Stimulated activated CD4-positive, alpha-beta T cell treated with anti-CD3 and anti-CD28 coated beads, Interleukin-1b, Interleukin-23, amount 100 ng/mL, for 4 hours (primary cell): ENCODE measurements at places on chromosomes 13 and 19.

GRCh38 chr19:9406798-9407352 is 28.5 kb downstream of the ZNF266 start:
- peak; percentile 48 for DNase-seq

GRCh38 chr13:101454767-101455166 is 2.3 kb downstream of the ITGBL1 start:
- no peak for DNase-seq

DNA sequence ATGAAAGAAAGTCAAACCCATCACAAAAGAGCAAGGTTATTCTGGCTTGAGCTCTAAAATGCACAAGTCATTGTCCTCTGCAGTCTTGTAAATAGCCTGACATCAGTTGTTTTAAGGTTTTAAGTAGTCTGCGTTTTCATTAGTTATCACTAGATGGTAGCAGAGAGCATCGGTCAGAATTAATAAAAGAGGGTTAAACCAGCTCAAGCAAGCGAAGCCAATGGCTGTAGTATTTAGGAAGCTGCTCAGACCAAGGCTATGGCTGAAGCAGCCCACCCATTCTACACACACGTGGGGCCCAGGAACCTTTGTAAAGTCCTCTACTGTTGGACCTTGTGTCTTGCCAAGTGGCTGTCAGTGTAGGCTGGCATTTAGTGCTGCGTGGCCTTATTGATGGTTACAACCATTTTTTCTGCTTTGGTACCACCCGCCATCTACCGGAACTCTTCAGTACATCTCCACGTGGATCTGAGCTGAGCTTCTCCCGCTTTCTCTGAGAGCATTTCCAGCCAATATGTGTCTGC is 13.3 kb upstream of the ZNF57 start:
- no peak for DNase-seq

DNA sequence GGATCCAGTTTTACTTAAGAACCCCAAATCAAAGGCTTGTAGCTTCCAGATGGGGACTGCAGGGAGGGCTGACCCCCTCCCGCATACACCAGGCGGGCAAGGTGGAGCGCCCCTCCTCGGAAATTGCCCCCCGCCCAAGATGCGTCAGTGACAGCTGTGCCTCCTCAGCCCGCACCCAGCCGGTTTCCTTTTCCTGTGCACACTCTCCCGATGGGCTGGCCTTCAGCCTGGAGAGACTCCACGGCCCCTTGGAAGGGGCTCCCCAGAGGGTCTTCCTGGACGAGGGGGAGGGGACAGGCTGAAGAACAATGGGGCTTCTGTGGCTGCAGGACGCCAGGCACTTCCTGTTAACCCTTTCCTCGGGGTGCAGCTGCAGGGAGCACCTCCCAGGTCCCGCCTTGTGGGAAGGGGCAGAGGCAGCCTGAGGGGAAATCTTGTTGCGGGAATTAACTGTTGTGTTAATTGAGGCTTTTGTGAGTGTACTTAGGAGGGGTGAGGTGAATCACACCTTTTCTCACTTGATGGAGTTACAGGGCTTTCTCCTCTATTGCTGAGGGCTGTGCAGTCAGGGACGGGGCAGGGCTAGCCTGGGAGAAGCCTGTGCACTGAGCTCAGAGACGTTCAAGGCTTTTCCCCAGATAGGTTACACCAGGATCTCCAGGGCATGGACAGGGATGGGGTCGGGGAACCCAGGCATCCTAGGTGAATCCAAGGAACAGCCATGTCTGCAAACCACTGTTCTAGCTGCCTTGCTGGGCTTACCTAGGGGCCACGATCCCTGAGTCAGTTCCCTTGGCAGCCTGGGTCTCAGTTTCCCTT is 14.3 kb downstream of the IER2 start:
- peak; percentile 22 for DNase-seq

DNA sequence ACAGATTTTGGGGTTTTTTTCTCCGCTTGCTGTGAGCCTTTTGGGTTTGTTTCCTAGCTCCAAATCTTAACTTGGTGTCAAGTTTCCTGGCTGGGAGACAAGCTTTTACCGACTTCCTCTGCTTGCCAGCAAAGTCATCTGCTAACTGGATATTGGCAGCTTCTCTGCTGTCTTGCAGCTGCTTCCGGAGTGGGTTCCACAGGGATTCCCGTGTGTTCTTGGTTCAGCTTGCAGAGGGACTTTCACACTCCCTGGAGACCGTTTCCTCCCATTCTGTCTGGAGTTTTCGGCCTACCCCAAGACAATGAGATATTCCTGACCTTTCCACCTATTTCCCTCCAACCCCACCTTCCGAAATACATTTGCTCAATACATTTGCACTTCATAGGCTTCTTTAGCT is 2.2 kb upstream of the COLGALT1 start:
- no peak for DNase-seq

DNA sequence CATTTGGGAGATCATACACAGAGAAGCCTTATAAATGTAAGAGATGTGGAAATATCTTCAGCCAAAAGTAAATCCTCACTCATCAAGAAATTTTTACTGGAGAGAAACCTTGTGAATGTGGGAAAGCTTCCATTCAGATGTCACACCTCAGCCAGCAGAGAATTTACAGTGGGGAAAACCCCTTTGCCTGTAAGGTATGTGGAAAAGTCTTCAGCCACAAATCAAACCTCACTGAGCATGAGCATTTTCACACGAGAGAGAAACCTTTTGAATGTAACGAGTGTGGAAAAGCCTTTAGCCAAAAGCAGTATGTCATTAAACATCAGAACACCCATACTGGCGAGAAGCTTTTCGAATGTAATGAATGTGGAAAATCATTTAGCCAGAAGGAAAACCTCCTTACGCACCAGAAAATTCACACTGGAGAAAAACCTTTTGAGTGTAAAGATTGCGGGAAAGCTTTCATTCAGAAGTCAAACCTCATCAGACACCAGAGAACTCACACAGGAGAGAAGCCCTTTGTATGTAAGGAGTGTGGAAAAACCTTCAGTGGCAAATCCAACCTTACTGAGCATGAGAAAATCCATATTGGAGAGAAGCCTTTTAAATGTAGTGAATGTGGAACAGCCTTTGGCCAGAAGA is 21.5 kb downstream of the ZNF146 start:
- no peak for DNase-seq

GRCh38 chr13:104357672-104358354 is 1291.6 kb upstream of the SLC10A2 start:
- no peak for DNase-seq

DNA sequence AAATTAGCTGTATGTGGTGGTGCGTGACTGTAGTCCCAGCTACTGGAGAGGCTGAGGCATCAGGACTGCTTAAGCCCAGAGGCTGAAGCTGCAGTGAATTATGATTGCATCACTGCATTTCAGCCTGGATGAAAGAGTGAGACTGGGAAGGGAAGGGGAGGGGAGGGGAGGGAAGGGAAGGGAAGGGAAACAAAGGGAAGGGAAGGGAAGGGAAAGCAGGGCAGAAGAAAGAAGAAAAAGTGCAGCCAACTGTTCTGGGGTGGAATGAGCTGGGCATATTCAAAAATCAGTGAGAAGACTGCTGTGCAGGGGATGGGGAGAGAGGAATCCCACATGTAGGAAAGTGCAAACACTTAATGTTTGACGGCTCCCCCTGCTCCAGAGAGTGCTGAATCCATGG is 905.5 kb downstream of the UQCRFS1 start:
- DNase-seq, result no peak

GRCh38 chr19:16042533-16043085 is 33.7 kb upstream of the TPM4 start:
- DNase-seq, result no peak

- no peak for DNase-seq
These were observed 719.8 kb downstream of the SLITRK1 start for GRCh38 chr13:83162493-83162892.

DNA sequence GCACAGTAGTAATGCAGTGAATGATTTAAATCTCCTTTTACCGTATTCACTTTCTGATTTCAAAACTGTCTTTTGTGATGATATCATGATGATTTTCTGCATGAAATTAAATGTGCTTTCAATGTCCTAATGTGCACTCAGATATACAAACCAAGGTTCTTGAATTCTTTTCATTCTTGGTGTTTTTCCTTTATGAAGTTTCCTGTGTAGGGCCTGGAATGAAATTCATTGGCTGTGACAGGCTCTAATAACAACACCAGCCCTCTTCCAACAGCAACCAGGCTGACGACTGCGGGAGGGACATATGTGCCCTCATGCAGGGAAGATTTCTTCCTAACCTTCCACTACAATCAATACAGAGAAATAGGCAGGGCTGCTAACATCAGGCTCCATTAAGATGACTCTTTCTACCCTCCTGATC is 1052.0 kb downstream of the DIAPH3 start:
- no peak for DNase-seq

DNA sequence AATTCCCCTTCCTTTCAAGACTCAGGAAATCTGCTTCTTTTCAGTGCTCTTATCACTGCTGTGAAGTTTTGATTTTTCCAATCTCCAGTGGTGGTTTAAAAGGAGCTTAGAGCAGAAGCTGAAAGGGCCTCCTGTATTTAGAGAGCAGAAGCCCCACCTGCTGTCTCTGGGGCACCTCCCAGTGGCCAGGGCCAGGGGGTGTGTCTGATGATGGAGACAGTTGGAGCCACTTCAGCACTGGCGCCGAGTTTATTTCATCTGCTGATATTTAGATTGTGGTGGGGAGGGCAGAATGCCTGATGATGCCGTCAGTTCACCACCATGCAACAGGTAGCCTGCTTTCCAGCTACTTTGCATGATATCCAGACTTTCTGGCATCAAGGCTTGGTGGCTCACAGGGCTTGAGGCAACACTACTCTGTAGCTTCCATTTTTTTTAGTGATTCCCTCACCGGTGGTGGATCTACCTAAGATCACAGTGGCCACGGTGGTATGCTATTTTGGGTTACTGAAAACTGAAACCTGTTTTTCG is 371.9 kb downstream of the KCNRG start:
- no peak for DNase-seq

DNA sequence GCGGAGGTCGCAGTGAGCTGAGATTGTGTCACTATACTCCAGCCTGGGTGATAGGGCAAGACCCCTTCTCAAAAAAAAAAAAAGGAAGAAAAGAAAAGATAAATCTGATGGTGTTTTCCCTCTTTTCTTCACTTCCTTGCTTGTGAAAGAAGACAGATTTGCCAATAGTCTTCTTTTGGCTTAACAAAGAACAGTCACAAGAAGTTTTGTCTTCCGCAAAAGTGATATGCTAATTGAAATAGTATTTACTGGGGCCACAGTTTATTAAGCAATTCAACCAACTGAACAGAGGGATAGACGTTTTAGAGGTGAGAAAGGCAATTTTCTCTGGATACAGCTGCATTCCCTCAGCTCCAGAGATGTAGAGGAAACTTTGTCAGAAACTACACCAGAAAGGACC is 22.9 kb upstream of the PLAUR start:
- no peak for DNase-seq

DNA sequence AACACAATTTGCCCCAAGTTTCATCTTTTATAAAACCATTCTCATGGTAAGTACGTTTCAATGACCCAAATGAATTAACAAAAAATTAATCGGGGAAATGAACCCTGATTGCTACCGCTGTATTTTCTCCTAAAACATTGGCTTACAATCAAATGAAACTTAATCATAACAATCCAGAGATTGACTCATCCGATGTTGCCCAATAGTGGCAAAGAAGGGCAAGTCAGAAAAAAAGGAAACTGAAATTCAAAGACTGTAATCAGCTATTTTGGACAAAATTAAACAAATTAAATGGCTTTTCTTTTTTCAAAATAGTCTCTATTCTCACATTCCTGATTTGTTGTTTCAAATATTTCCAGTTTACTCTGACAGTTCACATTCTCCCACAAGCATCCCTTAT is 3.9 kb upstream of the ACOD1 start:
- DNase-seq, result no peak

DNA sequence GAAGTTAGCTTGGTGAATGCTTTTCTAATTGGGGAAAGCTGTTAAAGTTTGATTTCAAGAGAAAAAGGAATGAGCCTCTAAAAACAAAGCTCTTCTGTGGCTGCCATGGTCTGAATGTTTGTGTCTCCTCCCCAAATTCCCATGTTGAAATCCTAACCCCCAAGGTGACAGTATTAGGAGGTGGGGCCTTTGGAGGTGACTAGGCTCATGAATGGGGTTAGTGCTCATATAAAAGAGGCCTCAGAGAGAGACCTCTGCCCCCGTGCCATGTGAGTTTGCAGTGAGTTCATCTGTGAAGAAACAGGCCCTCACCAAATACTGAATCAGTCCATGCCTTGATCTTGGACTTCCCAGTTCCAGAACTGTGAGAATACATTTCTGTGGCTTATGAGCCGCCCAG is 56.5 kb downstream of the ARHGEF7 start:
- DNase-seq, result no peak

DNA sequence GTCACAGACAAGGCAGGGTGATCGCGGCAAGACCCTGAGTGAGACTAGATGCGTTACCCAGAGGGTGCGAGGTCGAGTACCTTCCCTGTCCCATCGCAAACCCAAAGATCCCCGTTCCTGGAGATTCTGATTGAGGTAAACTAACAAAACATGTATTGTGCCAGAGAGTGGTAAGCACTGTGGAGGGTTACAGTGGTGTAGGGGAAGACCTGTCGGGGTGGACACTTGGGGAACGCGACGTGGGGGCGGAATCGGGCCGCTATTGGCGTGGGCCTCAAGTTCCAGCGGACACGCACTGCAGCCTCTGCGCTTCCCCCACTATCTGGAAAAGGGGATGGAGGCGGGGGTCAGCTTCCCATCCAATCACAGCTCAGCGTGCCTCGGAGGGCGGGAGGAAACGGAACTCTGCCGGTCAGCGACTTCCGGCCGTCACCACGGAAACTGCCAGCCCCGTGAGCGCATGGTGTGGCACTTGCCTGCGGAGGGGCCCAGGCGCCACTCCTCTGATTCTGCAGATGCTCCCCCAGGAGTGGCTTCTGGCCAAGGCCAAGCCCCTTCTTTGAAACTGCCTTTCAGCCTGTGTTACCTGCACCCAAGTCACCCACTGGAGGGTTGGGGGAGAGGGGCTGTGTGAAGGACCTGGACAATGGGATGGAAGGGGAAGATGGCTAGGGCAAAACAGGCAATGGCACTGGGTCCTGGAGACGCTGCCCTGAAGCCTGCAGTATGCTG is 1.0 kb upstream of the UBE2M start:
- DNase-seq, result peak; percentile 59

DNA sequence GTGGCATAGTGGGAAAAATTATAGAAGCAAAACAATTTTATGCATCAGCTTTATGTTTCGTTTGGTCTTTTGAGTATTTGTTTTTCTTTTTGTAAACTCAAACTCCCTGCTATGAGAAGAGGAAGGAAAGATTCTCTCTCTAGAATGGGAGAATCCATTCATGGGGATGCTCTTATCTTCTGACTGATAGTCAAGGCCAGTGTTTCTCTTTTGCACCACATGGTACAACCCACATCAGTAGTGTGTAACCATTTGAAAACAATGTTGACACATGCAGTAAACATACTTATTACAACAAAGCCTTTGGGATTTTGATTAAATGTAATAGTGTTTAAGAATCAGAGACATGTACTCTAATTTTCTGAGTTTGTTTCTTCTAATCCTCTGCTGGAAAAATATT is 490.5 kb downstream of the MYO16 start:
- no peak for DNase-seq

DNA sequence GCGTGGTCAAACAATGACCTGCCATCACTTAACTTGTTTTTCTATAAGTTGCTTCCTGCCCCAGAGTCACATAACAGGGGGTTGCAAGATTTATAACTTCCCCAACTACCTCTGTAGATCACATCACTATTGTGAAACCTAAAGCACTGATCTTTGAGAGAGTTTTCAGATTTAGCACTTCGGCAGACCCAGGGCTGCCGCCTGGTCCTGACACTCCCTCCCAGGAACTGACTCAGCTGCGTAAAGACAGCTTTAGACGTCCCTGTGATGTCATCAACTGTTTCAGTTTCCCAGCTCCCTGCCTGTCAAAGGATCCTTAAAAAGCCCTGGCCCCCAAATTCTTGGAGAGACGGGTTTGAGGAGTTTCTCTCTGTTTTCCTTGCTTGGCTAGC is 33.3 kb downstream of the IGFL2 start:
- no peak for DNase-seq
